Right renal pelvis (tissue), 4 donors: ENCODE measurements at places on chromosomes 5 and 9.

- DNase-seq = no peak
These were observed 91.3 kb downstream of the GTF3C4 start for GRCh38 chr9:132761602-132762001.

DNA sequence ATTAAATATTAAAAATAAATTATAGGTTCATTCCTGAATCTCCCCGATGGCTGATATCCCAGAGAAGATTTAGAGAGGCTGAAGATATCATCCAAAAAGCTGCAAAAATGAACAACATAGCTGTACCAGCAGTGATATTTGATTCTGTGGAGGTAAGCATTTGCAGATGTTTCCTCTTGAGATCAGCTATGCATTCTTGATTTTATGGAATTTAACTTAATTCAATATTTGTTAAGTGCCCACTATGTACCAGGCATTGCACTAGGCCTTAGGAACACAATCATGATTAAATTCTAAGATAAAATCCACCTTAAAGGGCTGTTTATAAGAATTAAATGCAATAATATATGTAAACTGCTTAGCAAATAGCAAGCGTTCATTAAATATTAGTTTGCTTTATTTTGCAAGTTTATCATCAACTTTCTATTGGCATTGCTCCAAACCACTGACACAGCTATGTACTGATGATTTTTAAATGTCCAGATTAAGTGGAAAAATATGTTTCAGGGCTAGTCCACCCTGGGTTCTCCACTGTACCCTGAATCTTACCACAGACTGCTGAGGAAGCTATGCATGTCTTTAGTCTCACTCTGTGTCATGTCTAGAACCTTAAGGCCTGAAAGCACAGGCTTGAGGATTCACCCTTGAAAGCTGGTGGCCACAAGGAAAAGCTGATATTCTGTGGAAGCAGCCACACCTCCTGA is 33.2 kb downstream of the SLC22A4 start:
- no peak for DNase-seq

DNA sequence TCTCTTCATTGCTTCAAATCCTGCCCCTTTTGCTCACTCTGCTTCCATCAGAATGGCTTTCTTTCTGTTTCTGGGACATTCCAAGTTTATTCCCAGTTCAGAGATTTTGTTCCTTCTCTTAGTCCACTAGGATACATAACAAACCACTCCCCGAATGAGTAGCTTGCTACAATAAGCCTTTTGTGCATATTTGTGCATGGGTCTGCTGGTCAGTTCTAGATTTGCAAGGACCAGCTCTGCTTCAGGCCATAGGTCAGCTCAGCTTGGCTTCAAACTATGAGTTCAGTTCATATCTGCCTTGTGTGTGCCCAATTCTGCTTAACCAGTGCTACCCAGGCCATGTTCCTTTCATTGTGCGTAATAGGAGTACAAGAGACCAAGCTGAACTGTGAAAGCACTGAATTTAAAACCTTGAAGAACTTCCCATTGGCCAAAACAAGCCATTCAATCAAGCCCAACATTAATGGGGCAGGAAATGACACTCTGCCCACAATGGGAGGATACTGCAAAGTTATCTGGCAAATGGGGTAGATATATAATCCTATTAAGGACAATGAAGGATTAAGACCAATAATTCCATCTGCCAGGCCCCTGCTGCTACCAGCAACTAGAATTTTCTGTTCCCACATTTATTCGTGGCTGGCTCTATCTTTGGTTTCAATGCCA is 328.8 kb downstream of the PRELID2 start:
- DNase-seq = no peak

GRCh38 chr5:153831973-153832372 is 206.7 kb downstream of the FAM114A2 start:
- DNase-seq = no peak

DNA sequence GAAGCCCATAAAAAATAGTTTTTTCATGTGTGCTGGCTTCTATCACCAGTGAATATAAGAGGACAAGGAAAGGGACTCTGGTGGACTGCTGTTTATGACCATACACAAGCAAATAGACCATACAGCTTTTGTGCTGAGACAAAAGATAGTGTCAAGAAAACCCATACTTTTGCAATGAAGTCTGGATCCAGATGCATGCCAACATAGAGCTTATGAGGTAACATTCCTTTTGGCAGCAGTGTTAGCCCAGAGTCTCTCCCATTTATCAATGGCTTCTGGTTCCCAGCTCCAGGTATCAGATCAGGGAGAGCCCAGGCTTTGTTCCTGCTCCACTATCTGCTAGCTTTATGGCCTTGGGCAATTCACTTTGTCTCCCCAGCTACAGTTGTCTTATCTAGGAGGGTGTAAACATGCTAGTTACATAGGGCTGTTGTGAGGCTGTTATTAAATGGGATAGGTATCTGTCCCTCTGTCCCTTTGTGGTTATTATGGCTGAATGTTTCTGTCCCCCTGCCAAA is 55.6 kb downstream of the CCDC192 start:
- no peak for DNase-seq

- peak; percentile 63 for DNase-seq
These were observed 54.5 kb downstream of the ZNF366 start for GRCh38 chr5:72452515-72453245.

GRCh38 chr9:69759021-69759420 is 790 bp downstream of the PTAR1 start:
- DNase-seq = no peak

GRCh38 chr9:121649476-121650216 is 1.8 kb upstream of the DAB2IP start:
- DNase-seq = no peak

DNA sequence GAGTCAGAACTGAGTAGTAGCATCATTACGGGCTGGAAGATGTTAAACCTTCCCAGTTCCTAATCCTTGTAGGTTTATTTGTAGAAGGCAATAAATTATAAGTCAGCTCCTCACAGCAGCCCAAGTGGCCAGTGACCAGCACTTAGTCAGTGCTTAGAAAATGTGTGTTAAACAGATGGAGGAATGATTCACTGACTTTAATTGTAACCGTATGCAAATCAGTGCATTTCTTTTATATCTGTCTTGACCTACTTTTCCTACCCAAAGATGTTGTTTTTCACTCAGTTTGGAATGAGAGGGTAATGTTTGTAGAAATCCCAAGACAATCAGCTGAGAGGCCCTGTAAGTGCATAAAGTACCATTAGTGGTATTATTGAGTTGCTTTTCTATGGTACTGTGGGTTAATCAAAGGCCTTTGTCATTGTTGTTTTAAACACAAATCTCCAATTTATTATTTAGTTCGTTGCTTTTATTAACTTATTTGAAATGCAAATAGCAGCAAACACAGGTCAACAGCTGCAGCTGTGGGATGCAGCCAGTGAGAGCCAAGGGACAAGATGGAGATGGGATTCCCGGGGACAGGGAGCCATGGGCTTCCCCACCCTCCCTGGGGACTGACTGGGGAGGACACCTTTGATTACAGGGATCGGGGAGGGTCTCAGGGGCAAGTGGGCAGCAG is 49.8 kb downstream of the MAP1B start:
- DNase-seq = no peak

DNA sequence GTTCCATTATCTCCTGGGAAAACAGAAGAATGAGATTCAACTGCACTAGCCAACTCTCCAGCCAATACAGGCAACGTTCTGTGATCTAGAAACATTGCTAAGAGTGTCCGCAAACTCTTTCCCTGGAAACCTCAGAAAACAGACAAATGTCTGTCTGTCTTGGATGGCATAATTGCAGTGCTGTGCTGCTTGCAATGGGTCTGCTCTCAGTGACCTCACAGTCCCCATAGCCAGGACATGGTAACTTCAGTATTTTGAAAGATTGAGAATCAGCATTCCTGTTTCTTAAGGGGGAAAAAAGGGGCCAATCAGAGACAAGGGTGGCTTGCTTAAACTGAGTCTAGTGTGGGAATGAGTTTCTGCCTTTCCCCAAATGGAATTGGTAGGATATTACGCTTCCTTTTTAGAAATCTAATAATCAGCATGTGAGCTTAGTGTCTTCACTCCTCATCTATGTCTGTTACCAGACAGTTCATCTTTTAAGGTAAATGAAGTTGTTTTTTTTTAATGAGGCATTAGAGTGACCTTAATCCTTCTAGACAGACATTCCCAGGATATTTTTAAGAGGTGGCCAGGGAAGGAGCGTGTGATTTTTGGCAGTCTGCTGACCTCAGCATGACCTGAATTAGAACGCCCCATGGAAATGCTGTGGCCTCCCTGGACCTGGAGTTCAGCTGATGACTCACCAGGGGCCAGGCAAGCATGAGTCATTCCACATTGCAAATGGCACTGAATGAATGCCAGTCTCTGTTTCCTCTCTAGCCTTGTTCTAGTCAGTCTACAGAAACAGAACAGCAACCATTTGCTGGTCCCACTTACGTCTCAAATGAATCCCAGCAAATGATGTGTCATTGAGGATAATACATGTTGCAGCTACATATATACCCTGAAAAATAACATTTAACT is 210.2 kb upstream of the ACTBL2 start:
- DNase-seq = no peak
